ENCODE measurements at places on chromosomes 6 and 20.

DNA sequence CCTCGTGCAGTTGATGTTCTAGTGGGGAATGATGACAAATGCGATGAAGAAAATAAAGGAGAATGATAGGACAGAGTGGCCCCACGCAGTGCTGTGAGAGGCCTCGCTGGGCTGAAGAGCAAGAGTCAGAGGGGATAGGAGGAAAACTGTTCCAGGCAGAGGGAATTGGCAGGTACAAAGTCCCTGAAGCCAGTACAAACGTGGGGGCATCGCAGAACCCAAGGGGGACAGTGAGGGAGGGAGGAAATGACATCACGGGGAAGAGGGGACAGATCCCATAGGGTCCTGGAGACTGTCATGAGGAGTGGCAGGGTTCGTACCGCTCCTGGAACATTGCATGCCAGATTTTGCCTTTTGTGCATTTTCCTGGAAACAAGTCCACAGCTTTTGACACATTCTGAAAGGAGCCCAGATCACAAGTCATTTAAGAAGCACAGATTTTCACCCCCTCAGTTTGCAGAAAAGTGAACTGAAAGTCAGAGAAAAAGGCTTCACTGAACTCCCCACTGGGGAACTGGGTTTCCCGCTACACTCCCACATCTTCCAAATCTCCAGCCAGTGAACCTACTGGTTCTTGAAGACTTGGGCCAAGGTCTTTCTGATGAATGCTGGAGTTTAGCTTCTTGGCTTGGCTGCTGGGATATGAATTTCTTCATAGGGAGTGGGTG, 77.0 kb downstream of the SULF2 start:
- no peak for DNase-seq

GRCh38 chr6:53679446-53679933, 13.9 kb upstream of the KLHL31 start:
- DNase-seq, result peak; percentile 10

GRCh38 chr6:21438237-21438985, 155.1 kb upstream of the SOX4 start:
- DNase-seq, result peak; percentile 23

DNA sequence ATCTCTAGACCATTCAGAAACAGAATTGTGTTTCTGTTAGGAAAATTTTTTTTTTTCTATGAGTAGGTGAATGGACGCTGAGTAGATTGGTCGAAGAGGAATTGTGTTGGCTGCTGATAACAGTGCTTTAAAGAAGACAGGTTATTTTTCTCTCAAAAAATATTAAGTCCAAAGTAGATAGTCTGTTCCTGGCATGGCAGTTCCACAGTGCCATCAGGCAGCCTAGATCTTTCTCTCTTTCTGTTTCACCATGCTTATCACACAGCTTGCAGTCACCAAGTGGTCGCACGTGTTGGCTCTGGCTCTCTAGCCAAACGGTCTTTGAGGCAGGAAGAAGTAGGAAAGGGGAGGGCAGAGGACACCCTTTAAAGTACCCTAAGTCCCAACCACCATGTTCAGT, 22.4 kb upstream of the SERINC3 start:
- no peak for DNase-seq

DNA sequence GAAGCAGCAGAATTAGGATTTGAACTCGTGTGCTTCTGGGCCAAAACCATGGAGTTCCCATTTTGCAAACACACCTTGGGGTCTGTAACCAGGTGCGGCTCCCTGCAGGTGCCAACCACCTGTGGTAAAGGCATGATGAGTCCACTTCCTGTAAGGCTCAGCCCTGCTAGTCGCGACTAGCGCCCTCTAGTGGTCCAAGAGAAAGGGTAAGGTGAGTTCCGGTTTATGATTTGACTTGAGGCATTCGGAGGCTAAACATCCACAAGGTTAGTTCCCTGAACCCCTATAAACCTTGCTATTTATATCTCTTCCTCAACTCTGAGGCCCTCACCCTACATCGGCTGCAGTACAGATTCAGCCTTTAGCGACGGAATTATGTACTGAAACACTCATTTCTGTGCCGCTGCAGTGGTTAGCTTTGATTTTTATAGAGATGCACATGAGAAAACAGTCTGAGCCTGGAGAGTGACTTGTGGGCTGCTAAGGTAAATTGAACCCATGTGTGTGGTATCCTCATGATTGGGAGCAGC, 173.4 kb downstream of the PLCB1 start:
- DNase-seq, result peak; percentile 28

GRCh38 chr6:11322252-11322885, 89.9 kb upstream of the NEDD9 start:
- no peak for DNase-seq

DNA sequence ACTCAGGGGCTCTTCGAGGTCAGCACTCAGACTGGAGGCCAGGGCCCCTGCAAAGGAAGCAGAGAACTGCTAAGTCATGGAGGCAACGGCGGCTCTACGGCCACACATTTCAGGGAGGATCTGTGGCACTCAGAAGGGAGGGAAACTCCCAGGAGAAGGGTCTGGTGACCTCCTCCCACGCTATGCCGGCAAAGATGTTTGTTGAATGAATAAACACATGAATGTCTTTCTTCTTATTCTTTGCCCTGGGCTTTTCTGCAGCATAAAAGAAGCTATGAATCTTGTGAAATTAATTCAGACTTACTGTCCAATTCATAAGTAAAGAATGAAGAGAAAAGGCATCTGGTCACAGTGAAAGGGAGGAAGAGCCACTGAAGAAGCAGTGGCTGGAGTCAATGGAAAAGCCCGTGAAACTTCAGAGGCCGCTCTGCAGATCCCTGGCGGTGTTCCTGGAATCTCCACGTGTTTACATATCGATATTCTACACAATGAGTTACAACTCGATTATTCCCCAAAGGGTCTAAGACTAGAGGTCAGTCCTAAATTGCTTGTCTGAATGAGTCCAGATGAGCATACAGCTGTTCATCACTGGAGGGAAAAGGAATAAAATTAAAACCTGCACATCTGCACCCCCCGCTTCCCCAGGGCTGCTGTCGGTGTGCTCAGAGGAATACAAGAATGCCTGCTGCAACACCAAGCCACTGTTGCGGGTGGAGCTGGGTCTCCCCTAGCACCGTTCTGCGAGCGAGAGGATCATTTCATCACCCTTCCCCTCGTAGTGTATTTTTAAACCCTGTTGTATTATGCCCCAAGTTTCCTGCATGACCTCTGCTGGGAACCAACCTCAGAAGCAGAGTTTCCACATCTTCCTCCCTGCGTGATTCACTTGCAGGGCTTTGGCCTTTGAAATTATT, 25.6 kb downstream of the INSM1 start:
- DNase-seq, result peak; percentile 41

DNA sequence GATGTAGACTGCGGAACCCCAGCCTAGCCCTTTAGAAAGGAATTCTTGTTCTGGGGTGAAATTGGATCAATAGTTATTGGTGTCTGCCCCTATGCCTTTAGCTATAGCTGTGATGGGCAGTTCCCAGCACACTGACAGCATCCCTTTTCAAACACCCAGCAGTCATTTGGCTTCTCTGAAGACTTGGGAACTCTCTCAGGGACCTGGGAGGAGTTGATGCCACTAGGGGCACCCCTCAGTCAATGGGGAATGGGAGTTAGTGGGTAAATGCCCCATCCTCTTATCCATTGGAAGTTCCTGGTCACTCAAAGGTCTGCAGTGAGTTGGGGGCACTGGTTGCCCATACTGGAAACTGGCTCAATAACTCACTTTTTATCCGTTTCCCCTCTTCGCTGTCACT, 31.6 kb upstream of the CSNK2A1 start:
- DNase-seq, result no peak

DNA sequence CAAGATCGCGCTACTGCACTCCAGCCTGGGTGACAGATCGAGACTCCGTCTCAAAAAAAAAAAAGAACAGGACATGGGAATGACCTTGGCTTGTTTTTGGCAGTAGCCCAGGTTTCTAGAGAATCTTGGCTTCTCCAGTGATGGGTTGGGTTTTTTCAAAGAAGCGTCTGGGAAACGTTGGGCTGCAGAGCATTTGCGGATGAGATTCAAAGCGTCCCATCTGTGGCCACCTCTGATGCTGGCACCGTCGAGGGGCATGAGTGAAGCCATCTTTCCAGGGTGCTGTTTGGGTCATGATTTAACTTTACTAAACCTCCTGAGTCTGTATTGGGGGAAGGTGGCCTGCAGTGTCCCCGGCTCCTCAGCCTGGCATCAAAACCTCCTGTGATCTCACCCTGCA, 43.2 kb upstream of the SRF start:
- peak; percentile 61 for DNase-seq

- DNase-seq, result peak; percentile 9
Observed at GRCh38 chr20:24366336-24367004, 103.0 kb upstream of the SYNDIG1 start.

Measured in fibroblast of skin of abdomen (primary cell).